ENCODE measurements at places on chromosomes 3 and 15. TPM values are rescaled to one million over a fixed set of nuclear protein-coding genes. Genes with fewer than 3 reads are reported as not detected.

TMEM43 gene
- total RNA-seq = 56.4 TPM

UPK1B gene
- total RNA-seq = not detected

CCK gene
- not detected for total RNA-seq

OXNAD1 gene
- total RNA-seq = 39.1 TPM

ACSBG1 gene
- total RNA-seq = 5.5 TPM

CD276 gene
- 27.2 TPM for total RNA-seq

USP8 gene
- 69.6 TPM for total RNA-seq

GRCh38 chr15:41775651-41776050 lies 1.4 kb downstream of the MAPKBP1 start:
- no peak for DNase-seq

- no peak for DNase-seq
These were observed 1134.8 kb downstream of the ROBO1 start for GRCh38 chr3:78632925-78633553.

- DNase-seq = no peak
These were observed 11.2 kb downstream of the MYD88 start for GRCh38 chr3:38149708-38150107.

DNA sequence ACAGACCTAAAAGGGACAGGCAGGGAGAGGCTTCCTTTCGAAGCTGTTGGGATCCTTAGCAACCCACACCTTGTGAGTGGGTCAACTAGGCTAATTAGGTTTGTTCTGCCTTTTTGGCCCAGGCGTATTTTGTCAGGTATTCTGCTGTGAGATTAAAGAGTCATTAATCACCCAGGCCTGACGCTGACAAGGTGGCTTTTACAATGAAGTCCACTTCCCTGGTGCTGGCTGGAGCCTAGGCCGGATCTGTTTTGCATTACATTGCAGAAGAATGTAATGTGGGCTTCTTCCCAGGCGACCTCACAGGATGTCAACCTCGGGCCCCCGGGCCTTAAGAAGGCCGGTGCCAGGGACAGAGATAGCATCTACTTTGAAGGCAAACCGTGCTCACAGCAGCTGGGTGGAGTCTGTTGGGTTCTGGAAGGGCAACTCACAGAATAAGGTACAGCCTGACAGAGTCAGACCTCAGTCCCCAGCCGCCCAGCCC lies 76.9 kb downstream of the HES1 start:
- no peak for DNase-seq

DNA sequence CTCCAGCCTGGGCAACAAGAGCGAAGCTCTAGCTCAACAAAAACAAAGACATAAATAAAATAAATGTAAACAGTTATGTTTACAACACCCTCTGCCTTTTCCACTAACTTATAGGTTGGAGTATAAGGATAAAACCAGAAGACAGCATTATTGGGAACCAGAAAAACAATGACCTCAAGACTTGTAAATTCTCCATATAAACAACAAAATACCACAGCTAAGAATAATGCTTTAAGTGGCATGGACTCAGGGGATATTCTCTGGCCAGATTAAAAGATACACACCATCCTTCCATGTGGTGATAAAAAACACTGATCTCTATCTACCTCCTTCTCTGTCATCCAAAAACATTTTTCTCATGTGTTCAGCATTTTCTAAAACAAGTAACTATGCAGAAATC lies 500.6 kb downstream of the MAGI1 start:
- DNase-seq = no peak

- no peak for DNase-seq
These were observed 98.1 kb upstream of the TGFBR2 start for GRCh38 chr3:30508339-30508738.

GRCh38 chr3:179189759-179190158 lies 41.6 kb downstream of the PIK3CA start:
- no peak for DNase-seq

GRCh38 chr3:32882603-32883025 lies 64.8 kb downstream of the TRIM71 start:
- DNase-seq = no peak

DNA sequence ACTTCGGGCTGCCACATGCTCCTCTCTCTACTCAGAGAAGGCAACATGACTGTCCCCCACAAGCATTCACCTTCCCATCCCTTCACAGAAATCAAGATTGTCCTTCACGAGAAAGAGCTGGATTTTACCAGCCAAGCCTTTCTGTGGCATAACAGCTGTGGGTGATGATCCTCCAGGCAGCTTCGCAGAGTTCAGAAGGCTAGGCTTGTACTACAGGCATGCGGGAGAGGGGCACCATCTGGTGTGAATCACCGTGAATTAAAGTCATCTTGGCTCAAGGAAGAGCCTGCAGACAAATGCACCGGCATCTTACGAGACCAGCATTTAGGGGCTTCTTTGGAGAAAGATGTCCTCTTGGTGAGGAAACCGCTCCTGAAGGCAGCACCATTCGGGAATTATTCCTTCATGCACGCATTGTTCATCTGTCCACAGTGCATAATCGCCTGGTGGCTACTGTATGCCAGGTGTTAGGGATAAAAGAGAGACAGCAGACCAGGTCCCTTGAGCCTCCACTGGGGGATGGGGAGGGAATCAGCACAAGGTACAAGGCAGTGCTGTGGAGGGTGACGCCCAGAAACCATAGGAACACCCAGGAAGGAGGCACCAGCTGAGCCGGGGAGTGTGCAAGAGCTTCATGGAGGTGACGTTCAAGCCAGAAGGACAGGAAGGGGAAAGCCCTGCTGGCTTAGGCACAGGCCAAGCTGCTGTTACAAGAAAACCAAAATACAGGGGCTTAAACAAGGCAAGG lies 108.6 kb downstream of the TMEM266 start:
- no peak for DNase-seq
